ENCODE measurements at places on chromosomes 5 and 9.

- DNase-seq, result no peak
These were observed 219.0 kb downstream of the ZNF608 start for GRCh38 chr5:124527220-124527991.

DNA sequence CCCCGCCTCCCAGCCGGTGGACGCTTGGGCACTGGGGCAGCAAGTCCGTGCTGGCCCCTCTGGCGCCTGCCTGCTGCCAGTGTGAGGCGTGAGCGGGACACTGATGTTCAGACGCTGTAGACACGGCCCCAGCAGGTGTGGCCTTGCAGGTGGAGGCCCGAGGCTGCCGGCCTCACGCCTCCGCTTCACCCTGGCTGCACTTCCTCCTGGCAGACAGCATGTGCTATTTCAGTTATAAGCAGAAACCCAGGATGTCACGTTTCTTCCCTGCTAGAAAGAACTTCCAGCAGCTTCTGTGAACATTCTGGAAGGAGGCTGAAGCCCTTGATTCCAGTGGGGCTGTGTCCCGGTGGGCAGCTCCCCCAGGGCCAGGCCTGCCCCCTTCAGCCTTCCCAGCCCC, 114.8 kb upstream of the FCN2 start:
- DNase-seq, result no peak

DNA sequence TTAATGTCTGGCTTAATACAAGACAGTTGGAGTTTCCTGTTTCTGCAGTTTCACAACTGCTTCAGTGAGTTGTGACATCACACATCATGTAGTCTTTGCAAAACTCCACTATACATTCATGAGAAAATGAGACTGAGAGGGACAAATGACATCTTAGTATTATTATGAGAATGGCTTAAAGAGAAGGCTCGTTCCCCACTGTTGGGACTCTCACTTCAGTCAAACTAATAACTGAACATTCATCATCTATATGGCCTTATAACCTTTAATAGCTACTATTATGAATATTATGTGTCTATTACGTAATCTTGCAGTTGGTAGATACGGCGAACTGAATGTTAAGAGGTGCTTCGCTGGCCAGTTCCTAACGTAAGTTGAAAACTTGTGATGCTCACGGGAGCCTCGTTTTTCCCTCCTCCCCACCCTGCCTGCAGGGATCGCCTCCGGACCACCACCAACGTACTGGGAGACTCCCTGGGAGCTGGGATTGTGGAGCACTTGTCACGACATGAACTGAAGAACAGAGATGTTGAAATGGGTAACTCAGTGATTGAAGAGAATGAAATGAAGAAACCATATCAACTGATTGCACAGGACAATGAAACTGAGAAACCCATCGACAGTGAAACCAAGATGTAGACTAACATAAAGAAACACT, 79.4 kb downstream of the SLC1A3 start:
- DNase-seq, result no peak

DNA sequence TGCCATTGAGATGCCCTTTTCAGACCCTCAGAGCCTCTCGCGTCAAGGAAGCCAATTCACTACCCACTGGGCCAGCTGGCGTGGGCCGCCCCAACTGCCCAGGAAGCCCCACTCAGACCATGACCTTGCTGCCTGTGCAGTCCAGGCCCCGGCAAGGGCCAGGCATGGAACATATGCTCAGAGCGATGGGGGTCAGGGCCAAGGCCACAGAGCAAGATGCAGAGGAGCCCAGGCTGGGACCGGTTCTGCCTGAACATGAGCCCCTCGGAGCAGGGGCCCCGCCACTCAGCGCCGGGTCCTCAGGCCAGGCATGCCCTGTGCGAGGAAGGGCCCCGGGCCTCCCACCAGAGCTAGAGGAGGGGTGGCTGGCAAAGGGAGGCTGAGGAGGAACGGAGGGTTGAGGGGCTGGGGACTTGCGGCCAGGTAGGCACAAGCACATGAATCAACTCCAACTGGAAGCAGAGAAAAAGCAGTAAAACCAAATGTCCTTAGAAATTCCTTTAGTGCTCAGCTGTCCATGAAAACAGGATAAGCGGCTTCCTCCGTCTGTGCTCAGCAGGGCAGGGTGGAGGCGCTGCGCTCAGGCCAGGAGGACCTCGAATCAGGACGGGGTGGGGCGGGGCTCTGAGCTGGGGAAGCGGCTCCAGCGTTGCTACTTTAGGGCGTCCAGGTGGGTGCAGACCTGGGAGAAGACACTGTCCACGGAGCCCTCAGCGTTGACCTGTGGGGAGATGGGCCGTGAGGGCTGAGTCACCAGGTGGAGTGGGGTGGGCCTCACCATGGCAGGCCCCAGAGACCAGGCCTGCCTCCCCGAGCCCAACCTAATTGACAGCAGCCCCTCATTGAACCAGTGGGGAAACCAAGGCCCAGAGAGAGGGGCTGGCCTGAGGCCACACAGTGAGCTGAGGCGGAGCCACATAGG, 9.9 kb downstream of the AK1 start:
- no peak for DNase-seq

GRCh38 chr5:140664030-140664358, 710 bp upstream of the WDR55 start:
- DNase-seq, result no peak

GRCh38 chr9:14308853-14309145, 5.1 kb downstream of the NFIB start:
- no peak for DNase-seq

DNA sequence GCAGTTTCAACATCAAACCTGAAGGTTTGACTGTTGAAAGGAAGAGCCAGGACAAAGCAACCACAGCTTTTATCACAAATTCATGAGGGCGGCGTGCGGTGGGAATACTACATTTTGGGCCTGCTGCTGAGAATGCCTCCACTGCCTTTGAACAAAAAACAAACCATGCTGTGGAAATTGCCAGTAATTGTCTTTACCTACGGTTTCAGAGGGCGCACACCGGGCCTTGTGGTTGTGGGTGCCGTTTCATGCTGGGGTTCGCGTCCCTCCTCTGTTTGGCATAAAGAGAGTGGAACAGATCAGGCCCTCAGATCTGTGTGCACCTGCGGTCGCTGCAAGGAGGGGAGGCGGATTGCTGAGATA, 27.6 kb upstream of the TCF7 start:
- peak; percentile 84 for DNase-seq

DNA sequence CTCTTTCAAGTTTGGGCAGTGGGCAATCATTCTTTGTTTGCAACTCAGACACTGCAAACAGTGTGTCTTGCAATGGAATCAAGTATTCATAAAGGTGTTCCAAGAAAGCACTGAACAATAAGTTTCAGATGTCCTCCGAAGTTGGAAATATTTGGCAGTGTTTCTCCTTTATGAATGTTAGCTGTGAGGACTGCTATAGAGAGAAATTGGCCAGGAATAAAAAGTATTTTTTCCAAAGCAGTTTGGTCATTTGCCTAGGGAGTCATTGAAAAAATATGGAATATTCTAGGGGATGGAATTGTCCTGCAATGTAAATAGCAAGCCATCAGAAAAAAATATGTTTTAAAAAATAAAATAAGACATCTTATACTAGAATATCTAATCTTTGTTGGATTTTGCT, 688.6 kb upstream of the SEMA6A start:
- no peak for DNase-seq

DNA sequence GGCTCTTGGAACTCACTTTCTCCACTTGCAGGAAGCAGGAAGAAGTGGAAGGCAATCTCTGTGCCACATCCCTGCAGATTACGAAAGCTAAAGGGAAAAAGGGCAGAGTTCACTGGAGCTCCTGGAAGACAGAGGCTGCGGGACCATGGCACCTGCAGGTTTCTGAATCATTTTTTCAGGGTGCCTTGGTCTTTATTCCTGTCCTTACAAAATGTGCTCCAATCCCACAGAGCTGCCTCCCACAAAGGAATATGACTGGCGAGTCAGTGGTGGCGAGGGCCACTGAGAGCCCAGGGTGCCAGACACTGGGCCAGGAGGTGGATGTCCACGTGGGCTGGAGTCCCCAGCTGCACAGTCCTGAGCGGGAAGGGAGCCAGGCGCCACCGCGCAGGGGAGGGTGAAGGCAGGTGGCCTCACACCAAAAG, 183.0 kb downstream of the FANCC start:
- no peak for DNase-seq

GRCh38 chr9:91164724-91165520, 196.8 kb downstream of the AUH start:
- peak; percentile 90 for DNase-seq

DNA sequence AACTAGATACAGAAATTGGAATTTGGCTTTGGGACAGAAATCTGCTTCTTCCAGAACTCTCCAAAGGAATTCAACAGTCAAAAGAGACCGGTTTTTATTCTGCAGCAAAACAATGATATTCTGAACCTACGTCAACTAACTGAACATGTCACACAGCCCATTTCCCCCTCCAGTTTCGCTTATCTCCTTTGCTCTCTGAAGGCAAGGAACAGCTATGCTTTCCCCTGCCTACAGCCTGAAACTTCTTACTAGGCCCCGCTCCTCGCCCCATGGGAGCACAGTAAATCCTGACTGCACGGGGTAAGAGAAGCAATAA, 488 bp downstream of the SKIC3 start:
- DNase-seq, result no peak

GRCh38 chr9:82651474-82651873, 411.5 kb downstream of the RASEF start:
- DNase-seq, result no peak

DNA sequence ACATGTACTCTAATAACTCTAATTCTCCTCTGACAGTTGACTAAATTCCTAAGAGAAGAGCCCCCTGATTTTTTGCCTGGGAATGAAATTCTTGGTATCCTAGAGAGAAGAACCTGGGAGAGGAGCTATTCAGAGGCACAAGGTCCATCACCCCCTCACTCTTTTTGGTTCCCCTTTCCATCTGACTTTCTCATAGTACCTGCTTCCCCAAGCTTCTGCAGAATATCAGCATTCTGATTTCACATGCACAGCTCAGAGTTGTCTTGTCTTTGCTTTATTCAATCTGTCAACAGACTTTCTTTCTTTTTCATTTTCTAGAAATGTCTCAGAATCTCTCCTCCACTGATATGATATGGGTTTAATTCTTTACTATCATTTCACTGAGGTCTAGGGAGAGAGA, 141.5 kb upstream of the FBXL17 start:
- DNase-seq, result no peak

- no peak for DNase-seq
These were observed 18.2 kb upstream of the CARD19 start for GRCh38 chr9:93077811-93078210.

GRCh38 chr5:134837530-134838181, 8.1 kb upstream of the C5orf24 start:
- no peak for DNase-seq

GRCh38 chr5:1934056-1934394, 51.3 kb upstream of the IRX4 start:
- no peak for DNase-seq

DNA sequence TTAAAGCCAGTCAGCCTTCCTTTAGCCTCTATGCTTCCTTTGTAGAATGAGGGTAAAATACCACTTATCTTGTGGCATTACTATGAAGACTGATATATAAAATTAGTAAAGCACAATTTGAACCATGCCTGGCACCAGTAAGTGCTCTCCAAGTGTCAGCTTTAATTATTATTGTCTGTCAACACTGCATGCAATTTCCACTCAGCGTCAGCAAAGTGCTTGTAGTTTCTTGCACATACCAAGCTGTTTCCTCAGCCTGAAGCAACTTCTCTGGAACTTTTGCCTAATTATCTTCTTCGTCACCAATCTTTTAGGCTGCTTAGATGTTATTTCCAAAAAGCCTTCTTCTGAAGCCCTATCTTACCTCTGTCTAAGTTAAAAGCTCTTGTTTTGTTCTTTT, 177.3 kb downstream of the CDC42SE2 start:
- DNase-seq, result no peak

GRCh38 chr5:83564069-83564749, 92.7 kb downstream of the VCAN start:
- no peak for DNase-seq

GRCh38 chr5:129099184-129099569, 4.6 kb downstream of the ISOC1 start:
- DNase-seq, result no peak

GRCh38 chr5:135991429-135991828, 36.6 kb upstream of the LECT2 start:
- no peak for DNase-seq

- DNase-seq, result no peak
These were observed 81.4 kb downstream of the SHC3 start for GRCh38 chr9:89097219-89097618.

GRCh38 chr5:143819716-143820115, 7.8 kb downstream of the HMHB1 start:
- no peak for DNase-seq

DNA sequence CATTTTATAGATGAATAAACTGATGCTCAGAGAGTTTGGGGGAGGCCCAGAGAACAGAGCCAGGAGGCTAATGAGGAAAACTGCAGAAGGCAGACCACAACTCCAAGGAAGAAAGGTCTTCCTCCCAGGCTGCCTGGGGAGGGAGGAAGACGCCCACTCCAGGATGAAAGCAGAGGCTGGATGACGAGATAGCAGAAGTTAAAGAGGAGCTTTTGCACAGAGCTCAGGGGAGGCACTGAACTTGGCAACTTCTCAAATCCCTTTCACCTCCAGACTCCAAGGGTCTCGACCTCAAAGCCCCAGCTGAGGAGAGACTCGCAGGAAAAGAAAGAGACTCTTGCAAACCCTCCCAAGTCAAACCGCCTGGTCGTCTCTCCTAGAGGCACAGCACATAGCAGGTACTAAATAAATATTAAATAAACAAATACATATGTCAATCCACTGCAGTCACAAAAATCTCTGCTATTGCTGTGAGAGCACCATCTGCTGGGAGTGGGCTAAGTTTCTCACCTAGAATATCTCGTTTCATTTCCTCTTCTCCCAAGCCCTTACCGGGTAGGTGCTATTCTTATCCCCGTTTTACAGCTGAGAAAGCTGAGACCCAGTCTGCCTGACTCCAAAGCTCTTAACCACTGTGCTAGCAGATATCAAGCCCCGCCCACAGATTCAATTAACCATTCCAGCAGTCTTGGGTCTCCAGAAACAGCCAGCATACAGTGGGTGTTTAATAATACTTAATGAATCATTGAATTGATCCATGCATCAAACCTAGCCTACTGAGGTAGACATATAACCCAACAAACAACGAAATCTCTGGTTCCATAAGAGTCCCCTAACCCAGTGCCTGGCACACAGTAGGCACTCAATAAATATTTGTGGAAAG, 97.8 kb upstream of the HAND1 start:
- DNase-seq, result no peak

- DNase-seq, result no peak
These were observed 2.9 kb downstream of the NDUFS6 start for GRCh38 chr5:1804001-1804690.

- DNase-seq, result no peak
These were observed 50.3 kb downstream of the MAN2A1 start for GRCh38 chr5:109739741-109740728.

GRCh38 chr9:5513966-5514616, 3.8 kb downstream of the PDCD1LG2 start:
- no peak for DNase-seq

- no peak for DNase-seq
These were observed 139.8 kb upstream of the SLC30A5 start for GRCh38 chr5:68953875-68954617.

DNA sequence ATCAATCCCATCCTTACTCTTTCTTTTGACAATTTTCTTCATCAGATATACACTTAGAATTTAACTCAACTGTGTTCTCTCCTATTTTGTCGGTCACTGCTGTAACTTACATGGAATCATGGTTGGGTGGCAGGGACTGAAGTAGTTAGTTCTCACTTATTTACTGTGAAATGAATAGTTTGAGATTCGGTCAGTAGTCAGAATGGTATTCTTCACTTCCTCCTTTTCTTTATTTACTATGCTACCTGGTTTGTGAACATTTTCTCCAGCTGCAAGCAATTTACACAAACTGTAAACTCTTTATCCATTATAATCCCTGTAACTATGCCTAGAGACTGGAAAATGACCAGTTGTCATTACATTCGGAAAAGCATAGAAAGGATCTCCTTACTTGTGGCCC, 41.5 kb upstream of the GDNF start:
- DNase-seq, result no peak

All from activated CD8-positive, alpha-beta memory T cell treated with anti-CD3 and anti-CD28 coated beads, Interleukin-2, amount 50 U/mL, for 48 hours (primary cell).